ENCODE measurements at places on chromosomes 1 and 21.

DNA sequence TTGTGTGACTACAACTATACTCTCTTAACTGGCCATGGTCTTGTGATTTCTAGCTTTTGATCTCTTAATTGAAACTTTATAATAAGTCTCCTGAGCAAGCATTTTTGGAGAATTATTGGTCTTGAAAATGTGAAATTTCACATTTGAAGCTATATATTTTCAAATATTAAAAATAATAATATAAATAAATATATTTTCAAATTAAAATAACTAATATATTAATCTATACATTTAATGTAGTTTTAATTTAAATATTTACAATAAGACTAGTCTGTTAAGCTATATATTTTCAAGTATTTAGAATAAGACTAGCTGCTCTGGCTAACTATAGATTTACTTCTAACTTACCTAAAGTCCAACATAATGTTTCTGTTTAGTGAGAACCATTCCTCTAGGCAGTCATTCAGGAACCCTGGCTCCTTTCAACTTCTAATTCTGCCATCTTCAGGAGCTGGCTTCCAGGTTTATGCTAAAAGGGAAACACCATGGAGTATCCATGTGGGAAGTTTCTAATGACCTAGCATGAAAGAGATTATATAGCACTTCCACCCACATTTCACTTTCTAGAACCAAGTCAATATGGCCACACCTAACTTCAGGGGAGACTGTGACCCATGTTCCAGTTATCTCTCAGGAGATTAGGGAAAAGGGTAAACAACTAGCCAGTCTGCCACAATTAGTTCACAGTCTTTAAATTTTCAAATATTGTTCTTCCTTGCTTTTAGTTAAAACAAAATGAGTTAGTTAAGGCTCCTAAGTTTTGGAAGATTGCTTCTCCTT is 31.9 kb upstream of the TSHB start:
- no peak for DNase-seq

- no peak for DNase-seq
Measured at GRCh38 chr21:38476385-38476784, 21.9 kb downstream of the ERG start.

- no peak for DNase-seq
Measured at GRCh38 chr1:147390185-147390542, 147.7 kb downstream of the CHD1L start.

DNA sequence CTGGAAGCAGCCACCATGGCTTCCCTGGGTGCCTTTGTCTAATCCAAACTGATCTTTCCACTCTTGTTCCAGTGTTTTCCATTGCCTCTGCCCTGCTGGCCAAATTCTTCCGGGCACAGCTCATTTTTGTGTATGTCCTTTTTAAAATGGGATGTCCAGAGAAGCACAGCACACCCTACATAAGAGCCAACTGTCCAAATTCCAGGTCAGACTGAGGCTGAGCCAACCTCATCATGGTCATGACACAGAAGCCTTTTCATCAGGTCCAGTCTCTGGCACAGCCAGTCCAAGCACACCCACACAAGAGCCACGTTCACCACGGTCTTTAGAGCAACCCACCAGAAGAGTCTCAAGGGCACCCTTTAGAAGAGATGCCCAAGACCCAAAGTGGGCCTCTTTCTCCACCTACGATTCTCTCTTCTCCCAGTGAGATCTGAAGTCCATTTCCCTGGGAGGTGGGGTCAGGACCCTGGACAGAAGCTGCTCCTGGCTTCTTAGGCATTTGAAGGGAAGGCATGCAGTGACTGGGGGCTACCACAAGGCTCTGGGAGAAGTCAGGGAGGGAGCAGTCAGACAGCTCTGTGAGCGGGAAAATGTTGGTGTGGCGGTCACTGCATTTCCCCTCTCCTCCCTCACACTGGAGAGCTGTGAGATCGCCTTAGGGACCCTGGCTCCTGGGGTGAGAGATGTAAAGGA is 53.2 kb downstream of the SYT2 start:
- DNase-seq: no peak

DNA sequence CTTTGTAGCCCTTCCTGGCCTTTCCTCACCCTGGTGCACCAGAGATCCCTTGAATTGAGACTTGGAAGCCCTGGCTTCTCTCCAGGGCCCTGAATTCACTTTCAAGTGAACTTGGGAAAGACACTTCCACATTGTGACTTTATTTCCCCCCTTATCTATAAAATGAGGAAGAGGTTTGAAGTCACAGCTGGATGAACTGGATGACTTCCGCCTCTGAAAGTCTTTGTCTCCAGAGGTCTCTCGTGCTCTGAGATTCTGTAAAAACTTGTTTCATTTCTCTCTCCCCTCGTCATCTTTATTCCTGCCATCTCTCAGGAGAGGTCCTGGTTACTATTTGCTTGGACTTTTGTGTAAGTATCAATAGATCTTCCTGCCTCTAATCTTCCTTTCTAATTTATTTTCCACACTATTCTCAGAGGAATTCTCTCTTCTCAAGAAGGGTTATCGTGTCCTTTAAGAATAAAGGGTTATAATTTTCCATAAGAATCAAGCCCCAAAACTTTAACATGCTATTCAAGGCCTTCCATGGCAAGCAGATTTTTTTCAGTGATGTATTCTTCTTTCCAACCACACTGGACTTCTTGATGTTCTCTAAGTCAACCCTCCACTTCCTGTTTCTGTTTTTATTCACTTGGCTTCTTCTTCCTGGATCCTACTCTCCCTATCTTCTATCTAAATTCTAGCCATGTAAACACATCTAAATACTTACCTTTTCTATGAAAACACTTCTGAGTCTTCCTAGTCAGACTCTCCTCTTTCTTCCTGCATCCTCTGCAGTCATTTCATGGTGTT is 6.5 kb upstream of the RPTN start:
- no peak for DNase-seq

GRCh38 chr1:163406772-163407171 is 85.0 kb downstream of the NUF2 start:
- DNase-seq: no peak

- DNase-seq: no peak
Measured at GRCh38 chr1:175892686-175893085, 149.3 kb upstream of the TNR start.

GRCh38 chr1:890661-891060 is 33.1 kb upstream of the SAMD11 start:
- no peak for DNase-seq

DNA sequence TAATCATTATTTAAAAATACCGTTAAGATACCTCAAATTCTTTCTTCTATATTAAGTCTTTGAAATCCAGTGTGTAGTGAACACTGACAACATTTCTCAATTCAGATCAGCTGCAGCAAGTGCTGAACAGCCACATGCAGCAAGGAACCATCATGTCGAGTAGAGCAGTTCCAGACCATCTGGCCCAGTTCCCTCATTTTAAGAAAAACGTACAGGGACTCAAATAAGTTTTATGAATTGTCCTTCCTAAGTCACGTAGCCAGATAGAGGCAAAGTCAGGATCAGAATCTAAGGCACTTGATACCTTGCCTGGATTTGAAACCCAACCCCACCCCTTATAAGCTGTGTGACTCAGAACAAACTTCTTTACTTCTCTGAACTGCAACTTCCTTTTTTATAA is 132.4 kb downstream of the PROX1 start:
- DNase-seq: no peak

GRCh38 chr1:107262467-107263286 is 121.8 kb downstream of the NTNG1 start:
- DNase-seq: no peak

DNA sequence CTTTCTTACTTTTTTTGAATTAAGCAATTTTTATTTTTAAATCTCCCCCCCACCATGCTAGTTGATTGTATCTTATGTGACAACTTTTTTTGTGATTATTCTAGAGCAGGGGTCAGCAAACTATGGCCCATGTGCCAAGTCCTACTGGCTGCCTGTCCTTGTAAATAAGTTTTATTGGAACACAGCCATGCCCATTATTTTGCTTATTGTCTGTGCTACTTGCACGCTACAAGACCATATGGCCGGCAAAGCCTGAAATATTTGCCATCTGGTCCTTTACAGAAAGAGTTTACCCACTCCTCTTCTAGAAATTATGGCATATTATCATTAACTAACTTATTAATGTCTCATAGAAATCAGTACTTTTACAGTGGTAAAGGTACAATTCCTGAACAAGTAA is 51.7 kb downstream of the AK5 start:
- DNase-seq: no peak

- DNase-seq: no peak
Measured at GRCh38 chr1:202264300-202264699, 70.7 kb downstream of the LGR6 start.

DNA sequence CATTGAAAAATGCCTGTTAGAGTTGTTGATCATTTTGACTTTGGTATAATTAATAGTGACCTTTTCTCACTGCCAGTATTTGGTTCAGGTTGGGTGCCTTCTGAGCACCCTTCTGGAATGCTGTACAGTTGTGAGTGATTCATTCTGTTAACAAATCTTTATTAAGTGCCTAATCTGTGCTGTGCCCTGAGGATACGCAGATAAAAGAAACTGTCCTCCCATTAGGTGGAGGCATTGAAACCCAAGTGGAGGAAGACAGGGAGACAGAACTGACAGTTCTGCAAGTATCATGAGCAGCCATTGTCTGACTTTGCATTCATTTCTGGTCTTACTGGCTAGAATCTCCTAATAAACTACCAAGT is 76.1 kb upstream of the ZNF326 start:
- no peak for DNase-seq

- no peak for DNase-seq
Measured at GRCh38 chr1:71823708-71824305, 458.5 kb downstream of the NEGR1 start.

DNA sequence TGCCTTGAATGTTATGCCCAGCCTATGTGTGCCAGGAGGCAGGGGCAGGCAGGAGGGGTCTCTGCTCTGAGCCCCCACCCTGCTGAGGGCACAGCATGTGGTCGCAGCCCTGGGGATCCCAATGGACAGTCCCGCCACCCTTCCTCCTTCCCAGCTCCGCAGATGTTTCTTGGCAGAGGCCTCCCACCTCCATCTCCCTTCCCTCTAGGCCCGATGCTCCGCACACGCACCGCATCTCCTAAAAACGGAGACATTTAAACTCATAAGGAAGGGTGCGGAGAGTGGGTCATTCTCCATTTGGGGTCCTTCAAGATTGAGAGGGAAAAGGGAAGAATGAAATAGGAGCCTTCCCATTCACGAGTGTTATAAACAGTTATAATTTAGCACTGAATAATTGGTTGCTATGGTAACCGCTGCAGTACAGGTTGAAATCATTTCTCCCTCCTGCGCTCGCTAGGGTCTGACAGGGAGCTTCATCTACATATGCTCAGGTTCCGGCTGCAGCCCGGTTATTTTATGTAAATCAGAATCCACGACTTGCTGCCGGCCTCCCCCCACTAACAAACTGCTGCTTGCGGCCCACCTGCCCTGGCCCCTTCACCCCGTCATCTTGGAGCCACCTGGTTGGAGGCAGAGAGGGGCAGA is 16.0 kb downstream of the CHD5 start:
- no peak for DNase-seq

- DNase-seq: no peak
Measured at GRCh38 chr1:151326619-151327222, 495 bp downstream of the PI4KB start.

DNA sequence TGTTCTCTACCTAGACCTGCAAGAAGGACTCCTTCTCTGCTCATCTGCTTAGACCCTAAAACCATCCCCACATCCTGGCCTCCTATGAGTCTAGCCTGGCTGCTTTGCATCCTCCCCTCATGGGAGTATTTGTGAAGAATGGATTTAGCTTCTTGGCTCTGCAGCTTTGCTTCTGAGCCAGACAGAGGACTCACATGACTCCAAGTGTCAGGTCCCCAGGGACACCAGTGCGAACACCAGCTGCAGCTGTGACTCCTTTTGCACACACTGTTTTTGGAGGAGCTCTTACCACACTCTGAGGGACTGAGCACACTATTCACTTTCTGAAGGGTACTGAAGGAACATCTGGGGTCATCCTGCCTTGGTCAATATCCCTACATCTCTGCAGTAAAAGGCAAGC is 131.8 kb upstream of the SGIP1 start:
- peak; percentile 23 for DNase-seq

DNA sequence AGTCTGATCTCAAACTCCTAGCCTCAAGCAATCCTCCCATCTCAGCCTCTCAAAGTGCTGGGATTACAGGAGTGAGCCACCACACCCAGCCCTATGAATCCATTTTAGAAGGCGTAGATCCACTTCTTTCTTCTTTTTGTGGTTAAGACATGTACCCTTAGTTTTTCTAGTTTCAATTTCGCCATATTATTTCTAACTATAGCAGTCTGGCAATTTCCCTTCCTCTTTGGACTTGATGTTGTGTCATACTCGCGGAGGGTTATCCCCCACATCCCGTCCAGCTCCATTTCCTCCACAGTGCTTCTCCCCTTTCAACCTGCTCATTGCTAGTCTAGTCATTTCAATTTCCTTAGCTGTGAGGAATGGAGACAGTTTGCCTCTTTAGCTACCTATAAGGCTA is 5.2 kb upstream of the LRRC8D start:
- no peak for DNase-seq

GRCh38 chr1:198373376-198373775 is 167.1 kb downstream of the ATP6V1G3 start:
- DNase-seq: no peak

DNA sequence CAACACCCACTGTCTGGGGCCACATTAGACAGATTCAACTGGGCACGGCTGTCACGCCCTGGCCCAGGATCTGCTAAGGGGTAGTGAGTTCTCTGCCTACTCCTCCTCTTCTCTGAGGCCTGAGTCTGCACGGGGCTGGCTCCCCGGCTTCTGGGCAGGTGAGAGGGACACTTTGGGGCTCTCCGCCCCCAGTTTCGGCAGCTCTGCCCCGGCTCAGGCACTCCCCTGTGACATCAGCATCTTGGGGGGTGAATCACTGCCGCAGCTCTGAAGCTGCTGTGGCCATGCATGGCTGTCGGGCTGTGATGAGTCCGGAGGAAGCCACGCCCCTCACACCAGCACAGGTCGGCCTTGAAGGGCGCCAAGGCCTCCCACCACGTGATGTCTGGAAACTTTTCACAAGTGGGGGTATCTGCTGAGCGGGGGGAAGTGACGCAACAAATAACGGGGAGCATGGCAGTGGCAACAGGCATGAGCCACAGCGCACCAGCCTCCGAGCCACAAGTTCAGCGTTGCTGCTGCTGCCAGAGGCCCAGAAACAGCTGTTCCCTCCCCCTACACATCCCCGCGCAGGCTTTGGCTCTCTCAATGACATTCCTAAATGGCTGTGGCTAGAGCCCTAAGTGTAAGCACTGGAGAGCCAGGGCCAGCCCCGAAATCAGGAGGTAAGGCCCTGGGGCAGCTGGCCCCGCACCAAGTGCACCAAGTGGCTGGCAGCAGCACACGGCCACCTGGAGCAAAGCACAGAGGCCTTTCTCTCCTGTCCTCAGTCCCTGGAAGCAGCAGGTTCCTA is 26.3 kb downstream of the ZBTB17 start:
- no peak for DNase-seq

All from NCI-H2107 (cell line).